ENCODE measurements at places on chromosomes 4 and X.
A peak's percentile ranks its signal among the peaks of the same experiment; 100 is the strongest.

DNA sequence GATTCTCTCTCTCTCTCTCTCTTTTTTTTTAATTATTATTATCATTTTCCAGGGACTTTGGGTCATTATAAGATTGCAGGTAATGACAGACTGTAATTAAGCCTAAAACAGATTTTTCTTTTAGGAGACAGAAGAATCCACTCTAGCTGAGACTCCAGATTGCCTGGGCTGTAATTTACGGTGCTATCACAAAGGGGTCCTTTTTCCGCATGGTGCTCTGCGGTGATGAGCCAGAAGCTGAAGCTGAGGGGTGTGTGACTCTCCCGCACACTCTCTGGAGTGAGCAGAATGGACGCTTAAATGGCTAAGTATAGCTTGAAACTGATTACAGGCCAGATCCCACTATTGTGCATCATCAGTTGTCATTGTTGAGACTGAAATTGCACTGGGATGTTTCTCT lies 50.0 kb downstream of the LGI2 start:
- DNase-seq: no peak

DNA sequence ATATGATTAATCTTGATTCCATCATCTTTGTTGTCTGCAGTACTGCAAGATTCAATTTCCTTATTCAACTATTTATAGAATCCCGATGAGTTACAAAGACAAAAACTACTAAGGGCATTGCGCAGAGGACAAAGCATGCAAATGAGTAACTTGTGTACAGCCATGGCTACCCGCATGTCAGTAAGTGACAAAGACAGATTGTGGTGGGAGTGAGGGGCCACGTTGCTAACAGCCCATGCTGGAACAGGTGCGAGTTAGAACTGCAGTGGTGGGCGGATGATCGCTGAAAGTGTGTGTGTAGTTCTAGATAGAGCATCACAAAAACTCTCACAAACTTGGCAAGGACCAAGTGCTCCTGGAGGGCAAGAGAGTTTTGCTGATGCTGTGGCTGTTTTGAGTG lies 49.5 kb downstream of the ACOX3 start:
- DNase-seq: no peak

- no peak for DNase-seq
Observed at GRCh38 chrX:17860179-17860780, 818 bp downstream of the RAI2 start.

DNA sequence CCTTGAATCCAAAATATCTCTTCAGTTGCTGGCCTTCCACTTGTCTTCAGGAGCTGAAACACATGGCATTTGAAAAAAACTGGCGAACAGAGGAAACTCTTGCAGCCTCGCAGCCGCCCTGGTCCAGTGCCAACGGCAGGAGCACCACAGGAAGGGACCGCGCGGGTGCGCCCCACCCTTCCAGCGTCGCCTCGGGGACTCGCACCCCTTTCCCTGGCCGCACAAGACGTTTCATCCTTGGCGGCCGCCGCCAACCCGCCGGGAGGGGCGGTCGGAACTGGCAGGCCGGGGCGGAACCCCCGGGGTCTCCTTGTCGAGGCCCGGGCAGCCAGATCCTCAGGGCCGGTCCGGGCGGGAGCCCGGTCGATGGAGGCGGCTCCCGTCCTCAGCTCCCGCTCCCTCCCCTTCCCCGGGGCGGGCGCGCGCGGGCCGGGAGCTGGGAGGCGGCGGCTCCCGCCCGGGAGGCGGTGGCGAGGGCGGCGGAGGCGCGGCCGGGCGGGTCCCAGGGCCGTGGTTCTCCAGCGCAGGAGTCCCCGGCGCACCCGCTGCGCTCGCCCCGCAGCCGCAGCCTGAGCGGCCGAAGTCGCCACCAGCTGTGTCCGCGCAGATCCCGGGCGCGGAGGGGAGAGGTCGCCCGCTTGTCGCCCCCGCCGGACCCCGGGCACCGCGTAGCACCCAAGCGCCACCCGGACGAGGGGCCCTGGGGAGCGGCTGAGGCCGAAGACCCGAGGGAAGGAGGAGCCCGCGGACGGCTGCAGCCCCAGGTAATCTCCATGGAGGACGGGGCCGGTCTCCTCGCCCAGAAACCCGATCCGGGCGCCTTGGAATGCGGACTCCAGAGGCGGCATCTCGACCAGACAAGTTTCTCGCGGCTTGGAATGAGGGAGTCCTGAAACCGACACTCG lies 886 bp upstream of the NDST3 start:
- no peak for DNase-seq

DNA sequence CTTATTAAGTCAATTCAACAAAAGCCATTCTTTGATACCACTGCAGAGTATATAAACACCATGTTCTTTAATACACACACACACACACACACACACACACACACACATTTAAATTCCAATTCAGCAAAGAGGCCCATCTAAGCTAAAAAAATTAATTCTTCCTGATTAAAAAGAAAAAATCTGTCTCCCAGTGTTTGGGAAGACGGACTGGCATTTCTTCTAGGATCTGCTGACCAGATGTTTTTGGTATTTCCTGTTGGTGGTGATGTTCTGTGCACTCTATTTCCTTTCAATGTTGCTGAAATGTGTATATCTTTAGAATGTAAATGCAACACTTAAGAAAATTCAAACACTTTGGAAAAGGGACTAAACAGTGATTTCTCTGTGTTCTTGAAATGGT lies 243.8 kb downstream of the THOC2 start:
- no peak for DNase-seq

GRCh38 chr4:169952236-169953002 lies 73.8 kb downstream of the MFAP3L start:
- no peak for DNase-seq

DNA sequence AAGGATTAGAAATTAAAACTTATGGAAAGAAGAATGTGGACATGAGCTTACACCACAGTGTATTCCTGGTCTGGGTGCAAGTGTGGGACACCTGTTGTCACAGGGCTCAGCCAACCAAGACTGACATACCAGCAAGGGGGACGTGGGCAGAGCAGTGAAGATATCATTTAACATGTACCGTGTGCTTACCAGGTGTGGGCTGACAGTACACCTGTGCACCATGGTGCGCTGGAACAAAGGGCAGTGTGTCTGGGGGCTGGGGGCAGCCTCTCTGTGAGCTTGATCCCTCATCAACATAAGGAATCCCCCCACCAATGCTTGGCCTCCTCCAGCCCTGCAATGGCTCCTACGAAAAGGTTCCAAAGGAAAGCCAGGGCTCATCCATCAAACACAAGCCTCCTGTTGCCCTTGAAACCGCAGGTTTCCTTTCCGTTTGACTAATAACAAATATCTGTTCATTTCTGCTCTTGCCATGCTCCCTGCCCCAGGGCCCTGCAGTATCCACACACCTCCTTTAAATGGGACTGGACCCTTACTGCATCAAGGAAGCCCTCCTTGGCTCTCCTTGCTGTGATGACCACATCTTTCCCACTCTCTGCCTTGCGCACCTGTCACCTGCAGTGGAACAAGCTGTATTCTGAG lies 16.7 kb downstream of the EVC2 start:
- no peak for DNase-seq

GRCh38 chr4:151702256-151702655 lies 58.6 kb downstream of the GATB start:
- DNase-seq: no peak

DNA sequence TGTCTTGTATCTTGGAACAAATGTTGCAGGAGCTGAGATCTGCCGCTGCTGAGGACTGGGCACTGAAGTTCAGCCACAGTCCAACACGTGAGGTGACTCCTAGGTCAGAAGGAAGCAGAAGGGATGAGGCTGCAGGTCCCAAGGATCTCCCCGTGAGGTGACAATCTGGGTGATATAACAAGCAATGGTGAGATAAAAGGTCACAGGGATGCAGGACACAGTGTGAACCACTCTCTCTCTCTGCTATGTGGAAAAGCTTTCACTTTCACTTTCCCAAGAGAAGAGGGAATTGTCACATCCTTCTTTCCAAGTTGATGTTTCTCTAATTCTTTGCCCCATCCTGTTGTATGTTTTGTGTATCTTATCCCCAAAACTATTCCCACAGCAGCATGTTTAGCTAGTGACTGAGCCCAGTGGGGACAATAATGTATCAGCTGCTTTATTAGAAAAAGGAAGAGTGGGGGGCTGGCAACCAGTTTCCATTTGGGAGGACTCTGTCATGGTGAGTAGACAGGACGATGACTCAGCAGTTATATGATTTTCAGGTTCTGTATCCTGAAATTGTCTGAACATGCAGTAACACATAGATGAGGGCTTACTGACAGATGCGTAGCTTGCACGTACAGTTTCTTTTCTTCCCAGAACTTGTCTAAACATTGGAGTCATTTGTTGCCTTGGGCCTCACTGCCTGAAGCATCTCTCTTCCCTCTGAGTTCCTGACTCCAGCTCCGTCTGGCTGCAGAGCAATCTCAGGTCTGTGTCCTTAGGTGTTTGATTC lies 1415.8 kb upstream of the TENM3 start:
- DNase-seq: no peak

DNA sequence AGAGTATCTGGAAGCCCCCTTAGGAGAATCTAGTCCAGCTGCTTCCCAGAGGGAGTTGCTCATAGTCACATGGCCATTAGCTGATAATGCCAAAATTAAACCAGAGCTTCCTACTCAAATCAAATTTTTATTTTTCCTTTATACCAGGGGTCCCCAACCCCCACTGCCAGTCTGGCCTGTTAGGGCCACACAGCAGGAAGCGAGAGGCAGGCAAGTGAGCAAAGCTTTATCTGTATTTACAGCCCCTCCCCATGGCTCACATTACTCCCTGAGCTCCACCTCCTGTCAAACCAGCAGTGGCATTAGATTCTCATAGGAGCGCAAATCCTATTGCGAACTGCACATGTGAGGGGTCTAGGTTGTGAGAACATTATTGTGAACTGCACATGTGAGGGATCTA lies 19.2 kb upstream of the TNIP3 start:
- DNase-seq: no peak

DNA sequence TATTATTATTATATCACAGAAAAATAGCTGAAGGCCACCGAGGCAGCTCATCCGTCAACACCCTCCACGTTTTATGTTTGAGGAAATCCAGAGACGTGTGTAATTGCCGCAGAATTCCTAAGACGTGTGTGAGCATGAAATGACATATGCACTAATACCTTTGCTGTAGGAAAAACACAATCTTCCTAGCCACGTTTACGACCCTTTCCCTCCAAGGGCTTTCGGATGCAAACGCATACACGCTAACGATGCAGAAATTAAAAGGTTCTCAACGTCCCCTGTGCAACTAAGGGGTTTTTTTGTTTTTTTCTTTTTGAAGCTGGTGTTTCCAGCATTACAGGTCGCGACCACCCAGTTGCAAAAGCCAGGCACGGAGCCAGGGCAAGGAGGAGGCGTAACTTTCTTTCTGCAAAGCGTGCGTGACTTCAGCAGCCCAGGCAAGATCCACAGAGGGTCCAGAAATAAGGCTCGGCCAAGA lies 33.8 kb downstream of the CRLF2 start:
- no peak for DNase-seq

- DNase-seq: no peak
Observed at GRCh38 chrX:20488473-20488872, 221.8 kb upstream of the RPS6KA3 start.

DNA sequence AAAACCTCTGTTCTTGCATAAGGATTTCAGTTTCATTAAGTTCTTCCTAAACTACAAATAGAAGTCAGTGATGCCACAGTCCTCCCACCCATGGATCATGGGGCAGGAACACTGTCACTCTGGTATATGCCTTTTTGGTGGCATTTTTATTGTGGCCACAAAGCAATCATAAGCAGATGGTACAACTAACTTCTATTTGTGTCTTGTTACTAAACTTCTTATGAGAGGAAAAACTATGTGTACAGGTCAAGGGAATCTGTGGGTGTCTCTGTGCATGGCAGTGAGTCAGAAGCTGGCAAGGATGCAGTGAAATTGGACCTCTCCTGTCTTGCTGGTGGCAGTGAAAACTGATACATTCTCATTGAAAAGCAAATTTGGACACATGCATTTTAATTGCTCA lies 245.0 kb upstream of the GPC4 start:
- no peak for DNase-seq

GRCh38 chr4:127632420-127633403 lies at the start of gene INTU:
TSS of gene INTU (plus strand) at chr4:127632957. CDS start at chr4:127633035, 78 bp downstream.
- DNase-seq: peak; percentile 19

DNA sequence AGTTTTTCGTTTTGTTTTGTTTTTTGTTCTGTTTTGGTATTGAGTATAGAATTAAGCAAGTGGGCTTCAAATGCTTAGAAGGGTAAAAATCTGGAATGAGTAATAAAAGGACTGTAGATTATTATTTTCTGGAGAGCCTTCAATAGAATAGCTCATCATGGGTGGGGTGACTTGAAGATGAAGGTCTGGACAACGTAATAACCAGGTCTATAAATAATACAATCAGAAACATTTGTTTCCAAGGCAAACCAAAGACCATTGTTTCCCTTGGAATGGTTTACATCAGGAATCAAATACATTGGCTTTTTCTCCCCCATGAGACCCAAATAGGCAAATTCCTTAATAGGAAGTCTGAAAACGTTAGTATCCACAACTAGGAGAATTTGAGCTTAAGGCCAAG lies 721.6 kb downstream of the RPA4 start:
- DNase-seq: no peak

DNA sequence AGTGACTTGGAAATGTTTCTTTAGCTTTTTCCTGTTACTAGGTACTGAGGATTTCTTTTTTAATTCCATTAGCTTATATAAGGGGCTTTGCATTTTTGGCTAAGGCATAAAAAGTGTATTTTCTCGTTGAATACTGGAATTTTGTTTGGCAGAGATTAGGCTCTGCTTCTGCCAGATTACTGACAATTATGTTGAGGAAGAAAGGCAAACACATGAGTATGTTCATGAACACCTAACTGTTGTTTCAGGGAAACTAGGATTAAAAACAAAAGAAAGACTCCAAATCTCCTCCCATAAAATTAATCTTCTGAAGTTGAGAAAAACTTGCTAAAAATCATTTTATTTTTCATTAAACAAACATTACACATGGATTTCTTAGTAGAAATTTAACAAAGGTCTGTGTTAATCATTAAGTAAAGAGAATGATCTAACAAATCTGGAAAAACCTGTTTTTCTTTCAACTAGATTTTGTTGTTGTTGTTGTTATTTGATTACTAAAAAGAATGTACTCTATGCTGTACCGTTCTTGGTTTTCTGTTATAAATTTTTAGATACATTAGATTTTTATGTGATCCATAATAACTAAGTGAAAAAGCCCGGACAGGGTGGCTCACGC lies 43.3 kb upstream of the STAG2 start:
- DNase-seq: no peak

DNA sequence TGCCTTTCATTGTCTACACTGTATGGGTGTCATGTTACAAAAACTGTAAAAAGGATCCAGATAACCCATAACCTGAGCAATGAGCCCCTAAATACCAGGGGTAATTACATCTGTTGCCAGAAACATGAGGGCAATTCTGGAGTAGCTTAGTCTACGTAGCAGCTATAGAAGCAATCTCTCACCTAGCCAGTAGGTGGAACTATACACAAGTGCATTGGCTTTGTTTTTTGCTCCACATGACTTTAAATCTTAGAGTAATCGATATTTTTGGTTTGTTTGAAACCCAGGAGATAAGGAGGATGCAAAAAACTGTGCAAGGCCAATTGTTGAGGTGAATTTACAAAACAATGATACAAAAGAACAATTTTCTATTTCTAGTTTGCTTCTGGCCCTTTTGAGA lies 57.5 kb downstream of the GPR82 start:
- DNase-seq: no peak

- no peak for DNase-seq
Observed at GRCh38 chr4:7344636-7345155, 90.0 kb downstream of the PSAPL1 start.

GRCh38 chr4:54999003-54999402 lies 126.4 kb downstream of the KDR start:
- DNase-seq: no peak

GRCh38 chr4:42596918-42597317 lies 60.0 kb downstream of the ATP8A1 start:
- no peak for DNase-seq

Data from stimulated activated CD8-positive, alpha-beta memory T cell treated with anti-CD3 and anti-CD28 coated beads, Interleukin-15, amount 100 ng/mL, for 48 hours (primary cell).